Trophoblast cell (in vitro differentiated cells and primary cell): ENCODE measurements at places on chromosomes 12 and 14.

DNA sequence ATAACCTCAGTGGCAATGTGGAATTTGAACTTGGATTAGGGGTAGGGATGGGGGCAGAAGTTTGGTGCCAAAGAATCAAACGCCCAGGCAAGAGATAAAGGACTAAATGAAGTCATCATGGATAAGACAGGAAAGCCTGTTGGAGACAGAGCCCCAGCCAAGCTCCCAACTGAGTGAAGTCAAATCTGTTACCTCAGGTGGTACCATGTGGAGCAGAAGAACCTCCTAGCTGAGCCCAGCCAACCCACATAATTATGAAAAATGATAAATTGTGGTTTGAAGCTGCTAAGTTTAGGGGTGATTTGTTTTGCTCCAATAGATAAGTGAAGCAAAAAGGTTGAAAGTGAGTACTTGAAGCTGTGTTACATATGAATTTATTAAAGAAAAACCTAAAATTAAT lies 66.1 kb downstream of the SMOC1 start:
- H3K27ac ChIP-seq: no peak overlapping the region
- H3K4me3 ChIP-seq: no peak overlapping the region
- peaks cover 3% of the 10 kb centered on the region for H3K4me1 ChIP-seq
- no peak for DNase-seq
- no peaks in the 10 kb centered on the region for H3K36me3 ChIP-seq
- no peaks in the 10 kb centered on the region for H3K27me3 ChIP-seq

DNA sequence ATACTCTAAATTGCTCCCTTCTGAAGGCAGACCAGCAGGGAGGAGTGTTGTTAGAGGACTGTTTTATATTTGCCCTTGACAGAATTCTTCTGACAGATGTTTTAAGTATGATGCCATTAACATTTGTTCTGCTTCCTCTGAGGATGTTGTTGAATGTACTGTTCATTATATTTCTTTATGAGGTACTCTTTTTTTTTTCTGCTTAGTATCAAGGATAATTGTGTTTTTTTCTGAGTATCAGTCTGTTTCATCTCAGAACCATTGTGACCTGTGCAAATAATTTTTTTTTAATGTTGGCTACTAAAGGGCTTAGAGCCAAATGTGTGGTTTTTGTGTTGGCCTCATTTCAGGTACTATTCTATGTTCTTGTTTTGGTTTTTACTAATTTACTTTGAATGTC lies 10.6 kb downstream of the METAP2 start:
- H3K27me3 ChIP-seq: no peaks in the 10 kb centered on the region
- no peaks in the 10 kb centered on the region for H3K4me1 ChIP-seq
- no peak for DNase-seq
- no peak overlapping the region for H3K27ac ChIP-seq
- peaks cover 6% of the 10 kb centered on the region for H3K36me3 ChIP-seq

DNA sequence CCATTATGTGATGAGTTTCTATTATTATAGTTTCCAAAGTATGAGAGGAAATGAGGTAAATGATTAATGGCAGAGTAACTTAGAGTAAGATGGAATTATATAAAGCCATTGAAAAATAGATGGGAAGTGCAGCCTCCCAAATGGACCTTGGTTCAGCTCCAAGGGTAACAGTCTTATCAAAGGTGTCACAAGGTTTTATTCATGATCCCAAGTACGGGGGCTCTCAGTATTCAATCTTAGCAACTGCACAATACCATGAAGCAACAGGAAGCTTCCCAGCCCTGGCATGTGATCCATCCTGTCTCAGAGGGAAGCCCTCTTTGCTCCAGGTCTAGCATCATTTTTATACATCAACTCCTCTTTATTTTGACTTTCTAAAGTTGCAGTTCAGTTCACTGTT lies 948.2 kb downstream of the GALC start:
- no peaks in the 10 kb centered on the region for H3K36me3 ChIP-seq
- H3K4me3 ChIP-seq: no peak overlapping the region
- no peak for DNase-seq

DNA sequence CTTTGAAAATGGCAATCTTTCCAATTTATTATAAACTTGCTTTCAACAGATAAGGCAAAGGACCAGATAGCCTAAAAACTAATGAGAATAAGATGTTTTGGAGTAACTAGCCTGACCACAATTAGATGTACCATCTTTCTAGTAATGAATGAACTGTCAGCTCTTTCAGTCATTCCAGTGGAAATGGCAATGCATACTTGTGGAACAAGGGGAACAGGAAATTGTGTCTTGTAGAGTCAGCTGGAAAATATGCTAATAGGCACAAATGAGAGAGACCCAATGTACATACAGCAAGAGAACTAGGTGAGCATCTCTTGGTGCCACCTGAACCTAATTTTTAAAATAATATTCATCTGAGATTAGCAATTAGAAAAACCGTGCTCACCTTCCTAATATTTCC lies 76.1 kb upstream of the GPHB5 start:
- no peak overlapping the region for H3K4me3 ChIP-seq
- H3K27me3 ChIP-seq: no peaks in the 10 kb centered on the region
- peaks cover 4% of the 10 kb centered on the region for H3K4me1 ChIP-seq
- no peak overlapping the region for H3K27ac ChIP-seq
- peak; percentile 56 for DNase-seq
- peaks cover 9% of the 10 kb centered on the region for H3K36me3 ChIP-seq

DNA sequence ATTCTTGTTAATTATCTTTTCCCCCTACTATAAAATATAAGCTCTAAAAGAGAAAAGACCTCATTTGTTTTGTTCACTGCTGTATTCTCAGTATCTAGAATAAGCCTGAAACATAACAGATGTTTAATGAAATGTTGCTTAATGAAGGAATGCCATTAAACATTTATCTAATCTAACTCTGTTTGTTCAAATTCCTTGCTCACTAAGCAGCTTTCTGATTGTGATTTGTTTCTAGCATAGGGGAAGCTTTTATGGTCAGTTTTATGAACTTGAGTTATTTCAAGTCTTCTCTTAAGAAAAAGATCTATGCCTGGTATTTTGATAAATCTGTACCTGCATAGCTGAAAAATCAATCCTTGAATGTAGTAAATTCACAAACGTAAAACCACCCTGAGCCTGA lies 308.6 kb downstream of the CCDC91 start:
- no peaks in the 10 kb centered on the region for H3K4me1 ChIP-seq
- H3K36me3 ChIP-seq: no peaks in the 10 kb centered on the region
- no peak overlapping the region for H3K27ac ChIP-seq
- H3K4me3 ChIP-seq: no peak overlapping the region

DNA sequence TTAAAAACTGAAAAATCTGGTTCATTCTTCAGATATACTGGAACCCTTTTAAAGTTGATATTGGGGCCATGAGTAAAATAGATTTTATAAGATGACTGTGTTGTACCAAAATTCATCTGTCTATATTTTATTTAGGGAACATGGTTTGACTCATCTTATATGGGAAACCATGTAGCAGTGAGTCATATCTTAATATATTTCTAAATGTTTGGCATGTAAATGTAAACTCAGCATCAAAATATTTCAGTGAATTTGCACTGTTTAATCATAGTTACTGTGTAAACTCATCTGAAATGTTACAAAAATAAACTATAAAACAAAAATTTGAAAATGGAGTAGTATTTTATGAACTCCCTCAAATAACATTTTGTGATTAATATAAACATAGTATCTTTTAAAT lies 14.2 kb downstream of the PTGER2 start:
- H3K27me3 ChIP-seq: no peaks in the 10 kb centered on the region
- DNase-seq: no peak
- no peaks in the 10 kb centered on the region for H3K36me3 ChIP-seq
- no peak overlapping the region for H3K27ac ChIP-seq

DNA sequence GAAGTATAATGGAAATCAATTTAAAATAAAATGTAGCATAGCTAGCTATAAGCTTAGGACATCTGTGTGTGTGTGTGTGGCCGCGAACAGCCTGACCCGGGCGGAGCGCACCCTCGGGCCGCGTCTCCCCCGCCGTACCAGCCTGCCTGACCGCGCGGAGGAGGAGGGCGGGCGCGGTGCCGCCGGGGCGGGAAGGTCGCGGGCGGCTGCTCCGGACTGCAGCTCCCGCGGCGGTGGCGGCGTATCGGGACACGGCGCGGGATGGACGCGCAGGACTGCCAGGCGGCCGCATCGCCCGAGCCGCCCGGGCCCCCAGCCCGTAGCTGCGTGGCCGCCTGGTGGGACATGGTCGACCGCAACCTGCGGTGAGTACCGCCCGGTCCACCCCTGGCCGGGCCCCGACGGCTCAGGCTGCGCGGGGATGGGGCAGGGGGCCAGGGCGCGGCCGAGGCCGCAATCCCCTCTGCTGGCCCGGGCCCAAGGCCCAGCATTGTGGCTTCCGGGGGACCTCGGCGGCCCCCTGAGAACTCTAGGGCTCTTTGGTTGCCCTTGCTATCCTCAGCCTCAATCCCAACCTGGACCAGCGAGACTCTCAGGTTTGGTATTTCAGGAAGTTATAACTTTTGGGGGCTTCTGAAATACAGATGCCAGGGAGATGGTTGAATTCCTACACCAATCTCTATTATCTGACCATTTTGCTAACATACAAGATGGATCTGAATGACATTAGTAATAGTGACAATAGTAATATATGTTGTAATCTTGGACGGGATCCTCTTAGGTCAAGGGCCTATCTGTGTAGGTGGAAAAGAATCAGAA lies at the start of gene ABHD12B:
ABHD12B (plus strand) TSS at position 140 of the 819 bp plus-strand sequence; CDS start at position 262, 122 bp downstream.
- H3K36me3 ChIP-seq: no peaks in the 10 kb centered on the region
- peaks cover 25% of the 10 kb centered on the region for H3K27me3 ChIP-seq
- H3K4me3 ChIP-seq: peak within 1 kb of the TSS; percentile 55

DNA sequence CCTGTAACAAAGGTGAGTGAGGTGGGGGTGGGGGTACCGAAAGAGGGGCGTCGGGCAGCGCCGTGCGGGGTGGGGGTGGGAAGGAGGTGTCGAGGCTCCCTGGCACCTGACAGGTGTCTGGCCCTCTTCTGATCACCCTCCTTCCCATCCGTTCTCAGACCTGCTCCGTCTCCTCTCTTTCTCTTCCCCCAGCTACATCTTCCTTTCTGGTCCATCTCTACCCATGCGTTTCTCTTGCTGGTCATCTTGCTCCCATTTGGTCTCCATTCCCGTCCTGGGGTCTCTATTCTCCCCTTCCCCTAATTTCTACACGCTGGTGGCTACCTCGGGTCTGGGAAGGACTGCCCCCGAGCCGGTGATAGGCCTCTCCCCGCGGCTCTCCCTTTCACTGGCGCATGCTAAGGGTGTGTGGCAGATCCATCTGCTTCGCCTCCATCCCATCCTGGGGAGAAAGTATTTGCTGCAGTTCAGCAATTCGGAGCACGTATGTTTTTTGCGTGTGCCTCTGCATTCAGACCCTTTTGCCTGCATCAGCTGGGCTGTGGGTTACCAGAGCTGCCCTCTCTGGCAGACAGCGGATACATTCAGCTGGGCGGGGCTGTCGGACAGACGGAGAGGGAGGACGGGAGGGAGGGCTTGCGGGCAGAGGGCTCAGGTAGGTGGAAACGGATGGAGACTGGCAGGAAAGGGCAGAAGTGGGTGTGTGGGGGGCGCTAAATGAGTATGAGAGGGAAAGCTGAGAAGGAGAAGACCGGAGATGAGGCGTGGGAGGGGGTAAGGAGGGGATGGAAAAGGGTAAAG lies 730 bp downstream of the CLSTN3 start:
- peaks cover 11% of the 10 kb centered on the region for H3K36me3 ChIP-seq
- H3K4me1 ChIP-seq: peaks cover 19% of the 10 kb centered on the region
- H3K27ac ChIP-seq: no peak overlapping the region
- H3K27me3 ChIP-seq: no peaks in the 10 kb centered on the region

- no peaks in the 10 kb centered on the region for H3K27me3 ChIP-seq
- no peak overlapping the region for H3K27ac ChIP-seq
- no peaks in the 10 kb centered on the region for H3K36me3 ChIP-seq
- DNase-seq: no peak
- H3K4me3 ChIP-seq: no peak overlapping the region
Observed at GRCh38 chr12:28652239-28652638, 462.0 kb downstream of the CCDC91 start.

DNA sequence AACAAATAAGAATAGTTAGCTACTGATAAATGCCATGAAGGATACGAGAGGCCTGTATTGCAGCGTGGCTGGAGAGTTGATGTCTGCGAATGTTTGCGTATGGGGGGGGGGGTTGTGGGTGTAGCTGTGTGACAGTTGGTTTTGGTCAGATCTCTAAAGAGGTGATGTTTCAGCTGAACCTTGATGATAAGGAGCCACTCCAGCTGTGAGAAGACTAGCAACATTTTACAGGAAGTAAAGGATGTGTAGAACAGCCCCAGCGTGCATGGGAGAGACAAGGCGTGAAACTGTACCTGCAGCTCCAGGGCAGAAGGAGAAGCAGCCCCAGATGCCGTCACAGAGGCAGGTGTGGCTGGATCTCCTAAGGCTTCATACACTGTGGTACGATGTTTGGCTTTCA lies 416.9 kb downstream of the TMEM132D start:
- DNase-seq: no peak
- no peaks in the 10 kb centered on the region for H3K4me1 ChIP-seq
- H3K27ac ChIP-seq: no peak overlapping the region

- peaks cover 9% of the 10 kb centered on the region for H3K4me1 ChIP-seq
- H3K27me3 ChIP-seq: no peaks in the 10 kb centered on the region
- no peak overlapping the region for H3K4me3 ChIP-seq
- H3K36me3 ChIP-seq: no peaks in the 10 kb centered on the region
Observed at GRCh38 chr12:3061059-3061458, 16.1 kb upstream of the TSPAN9 start.

DNA sequence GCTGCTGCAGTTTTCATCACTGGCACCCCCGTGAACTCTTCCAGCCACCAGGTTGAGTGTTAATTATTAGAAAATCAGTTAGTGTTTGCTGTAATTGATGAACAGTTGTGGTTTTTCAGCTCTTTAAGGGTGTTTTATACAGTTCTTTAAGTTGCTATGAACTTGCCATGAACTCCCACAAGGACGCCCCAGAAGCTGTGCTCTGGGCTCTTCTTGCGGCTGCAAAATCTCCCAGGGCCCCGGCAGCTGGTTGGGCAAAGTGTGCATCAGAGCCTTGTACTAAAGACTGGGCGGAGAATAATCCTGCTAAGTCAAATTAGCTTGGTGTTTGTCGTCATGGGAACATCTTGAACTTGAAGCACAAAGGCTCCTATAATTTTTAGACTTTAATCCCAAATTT lies 82.2 kb downstream of the EML1 start:
- H3K27ac ChIP-seq: no peak overlapping the region
- no peak overlapping the region for H3K4me3 ChIP-seq
- no peaks in the 10 kb centered on the region for H3K27me3 ChIP-seq
- DNase-seq: no peak

DNA sequence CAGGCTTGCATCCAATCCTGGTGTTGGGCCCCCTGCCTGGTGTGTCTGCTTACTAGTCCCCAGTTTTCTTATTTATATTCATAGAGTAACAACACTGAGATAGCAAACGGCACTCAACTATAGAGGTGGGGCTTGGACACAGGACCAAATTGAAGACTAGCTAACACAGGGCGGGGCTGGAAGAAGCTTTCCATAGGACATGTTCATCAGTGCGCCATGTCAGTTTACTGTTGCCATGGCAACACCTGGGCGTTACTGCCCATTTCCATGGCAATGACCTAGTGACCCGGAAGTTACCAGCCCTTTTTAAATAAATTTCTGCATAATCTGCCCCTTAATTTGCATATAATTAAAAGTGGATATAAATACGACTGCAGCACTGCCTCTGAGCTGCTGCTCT lies 275.5 kb upstream of the TMEM132C start:
- H3K36me3 ChIP-seq: no peaks in the 10 kb centered on the region
- H3K4me3 ChIP-seq: no peak overlapping the region
- no peaks in the 10 kb centered on the region for H3K27me3 ChIP-seq

- no peaks in the 10 kb centered on the region for H3K4me1 ChIP-seq
- DNase-seq: no peak
- no peak overlapping the region for H3K4me3 ChIP-seq
Observed at GRCh38 chr14:83301791-83302190, 1768.1 kb upstream of the SEL1L start.
